ENCODE measurements at places on chromosomes 1 and 21.

DNA sequence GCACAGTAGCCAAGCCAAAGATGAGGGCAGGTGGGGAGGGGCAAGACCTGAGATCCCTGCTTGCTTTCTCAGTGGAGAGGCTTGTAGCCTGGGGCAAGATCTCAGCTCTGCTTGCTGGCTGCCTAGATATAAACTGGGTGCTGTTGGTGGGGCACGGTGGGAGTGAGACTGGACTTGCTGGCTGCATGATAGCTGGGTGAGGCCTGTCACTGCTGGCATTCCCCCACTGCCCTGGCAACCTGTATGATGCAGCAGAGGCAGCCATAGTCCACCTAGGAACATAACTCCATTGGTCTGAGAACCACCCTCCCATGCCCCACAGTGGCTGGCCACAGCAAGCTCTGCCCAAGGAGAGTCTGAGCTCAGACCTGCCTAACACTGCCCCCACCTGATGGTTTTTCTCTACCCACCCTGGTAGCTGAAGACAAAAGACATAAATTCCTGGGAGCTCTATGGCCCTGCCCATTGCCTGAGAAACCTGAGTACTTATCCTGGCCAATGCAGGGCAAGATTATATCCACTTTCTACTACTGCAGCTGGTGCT is 261.9 kb upstream of the DEPDC1 start:
- H3K27ac ChIP-seq: no peak overlapping the region
- no peaks in the 10 kb centered on the region for H3K36me3 ChIP-seq
- no peaks in the 10 kb centered on the region for H3K27me3 ChIP-seq
- no peak overlapping the region for H3K4me3 ChIP-seq
- no peak for DNase-seq

- no peak overlapping the region for H3K4me3 ChIP-seq
- DNase-seq: no peak
- no peaks in the 10 kb centered on the region for H3K36me3 ChIP-seq
Measured at GRCh38 chr1:218462587-218462986, 117.5 kb downstream of the TGFB2 start.

- H3K27ac ChIP-seq: no peak overlapping the region
- peaks cover 4% of the 10 kb centered on the region for H3K4me1 ChIP-seq
- no peak for DNase-seq
- no peaks in the 10 kb centered on the region for H3K27me3 ChIP-seq
Measured at GRCh38 chr1:115084902-115085511, 4.3 kb downstream of the TSPAN2 start.

- no peaks in the 10 kb centered on the region for H3K27me3 ChIP-seq
- H3K4me1 ChIP-seq: peaks cover 11% of the 10 kb centered on the region
- no peak for DNase-seq
- H3K27ac ChIP-seq: no peak overlapping the region
- no peaks in the 10 kb centered on the region for H3K36me3 ChIP-seq
Measured at GRCh38 chr1:3905953-3906671, 6.0 kb upstream of the C1orf174 start.

GRCh38 chr1:76136894-76137293 is 62.3 kb downstream of the ST6GALNAC3 start:
- H3K4me3 ChIP-seq: no peak overlapping the region
- no peaks in the 10 kb centered on the region for H3K27me3 ChIP-seq
- no peaks in the 10 kb centered on the region for H3K4me1 ChIP-seq
- H3K36me3 ChIP-seq: no peaks in the 10 kb centered on the region
- DNase-seq: no peak

DNA sequence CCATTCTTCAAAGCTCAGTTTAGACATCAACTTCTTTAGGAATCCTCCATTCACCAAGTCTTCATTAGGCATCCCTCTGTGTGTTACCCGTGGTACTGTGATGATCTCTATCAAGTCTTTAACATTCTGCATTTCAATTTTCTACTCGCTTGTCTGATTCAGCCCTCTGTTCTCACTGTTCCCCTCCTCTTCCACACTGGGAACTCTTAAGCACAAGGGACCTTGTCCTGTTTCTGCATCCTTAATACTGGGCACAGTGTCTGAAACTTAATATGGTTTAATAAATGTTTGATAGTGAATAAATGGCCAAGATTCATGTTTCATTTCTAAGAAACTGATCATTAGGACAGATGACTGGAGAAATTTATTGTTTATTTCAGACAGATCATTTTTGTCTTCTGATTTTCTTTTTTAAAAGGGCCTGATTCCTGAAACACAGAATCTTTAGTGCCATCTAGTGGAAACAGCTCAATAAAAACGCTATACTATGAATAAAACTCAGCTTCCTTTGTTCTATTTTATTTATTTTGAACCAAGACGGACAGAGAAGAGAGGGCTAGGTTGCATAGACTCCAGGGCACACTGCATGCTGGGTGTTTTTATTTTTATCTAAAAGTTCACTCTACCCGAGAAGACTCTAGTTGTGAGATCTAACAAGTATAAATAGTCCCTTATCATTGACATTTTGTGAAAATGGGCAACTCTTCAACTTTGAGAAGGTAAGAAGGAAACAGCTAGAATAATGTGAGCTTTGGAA is 7.0 kb upstream of the TRIM45 start:
- H3K27ac ChIP-seq: peak overlapping the region; percentile 57
- H3K4me3 ChIP-seq: no peak overlapping the region
- no peaks in the 10 kb centered on the region for H3K27me3 ChIP-seq
- DNase-seq: peak; percentile 61

GRCh38 chr1:185345913-185346720 is 29.1 kb upstream of the IVNS1ABP start:
- H3K36me3 ChIP-seq: no peaks in the 10 kb centered on the region
- no peak overlapping the region for H3K27ac ChIP-seq

DNA sequence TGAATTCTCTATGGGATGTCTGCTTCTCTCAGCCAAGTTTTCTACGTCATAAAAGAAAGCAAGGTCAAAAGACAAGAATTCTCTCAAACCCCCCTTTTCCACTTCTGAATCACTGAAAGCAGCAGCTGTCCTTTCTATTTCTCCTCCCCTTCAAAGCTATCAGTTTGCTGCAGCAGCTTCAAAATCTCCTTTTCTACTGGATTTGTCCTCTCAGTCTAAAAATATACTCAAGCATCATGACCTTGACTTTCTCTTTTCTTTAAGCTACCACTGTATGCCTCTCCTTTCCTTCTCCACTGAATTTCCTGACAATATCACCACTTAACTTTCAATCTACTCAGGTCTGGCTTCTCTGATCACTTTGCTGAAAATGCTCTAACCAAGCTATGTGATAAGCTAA is 1.9 kb downstream of the WDR64 start:
- peaks cover 4% of the 10 kb centered on the region for H3K27me3 ChIP-seq
- DNase-seq: no peak
- H3K36me3 ChIP-seq: no peaks in the 10 kb centered on the region
- no peak overlapping the region for H3K27ac ChIP-seq
- H3K4me3 ChIP-seq: no peak overlapping the region

Measured in HFFc6 (cell line).